CD14-positive monocyte (primary cell): ENCODE measurements at places on chromosomes 7 and 10.

DNA sequence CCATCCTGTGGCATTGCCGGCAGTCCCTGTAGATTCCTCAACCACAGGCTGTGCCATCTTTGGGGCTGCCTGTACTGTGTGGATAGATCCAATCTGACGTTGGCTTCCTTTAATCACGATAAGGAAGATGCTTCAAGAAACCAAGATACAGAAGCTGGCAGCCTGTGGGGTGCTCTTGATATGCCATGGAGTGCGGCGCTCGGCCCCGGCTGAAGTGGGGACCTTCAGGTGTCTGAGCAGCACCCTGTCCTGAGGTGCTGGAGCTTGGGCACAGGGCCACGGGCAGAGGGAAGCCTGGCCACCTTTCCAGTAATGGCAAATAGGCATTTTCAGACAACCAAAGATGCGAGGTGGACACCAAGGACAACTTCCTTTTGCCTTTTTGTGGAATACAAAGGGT lies 139.5 kb downstream of the ACTR3B start:
- no peak for DNase-seq

DNA sequence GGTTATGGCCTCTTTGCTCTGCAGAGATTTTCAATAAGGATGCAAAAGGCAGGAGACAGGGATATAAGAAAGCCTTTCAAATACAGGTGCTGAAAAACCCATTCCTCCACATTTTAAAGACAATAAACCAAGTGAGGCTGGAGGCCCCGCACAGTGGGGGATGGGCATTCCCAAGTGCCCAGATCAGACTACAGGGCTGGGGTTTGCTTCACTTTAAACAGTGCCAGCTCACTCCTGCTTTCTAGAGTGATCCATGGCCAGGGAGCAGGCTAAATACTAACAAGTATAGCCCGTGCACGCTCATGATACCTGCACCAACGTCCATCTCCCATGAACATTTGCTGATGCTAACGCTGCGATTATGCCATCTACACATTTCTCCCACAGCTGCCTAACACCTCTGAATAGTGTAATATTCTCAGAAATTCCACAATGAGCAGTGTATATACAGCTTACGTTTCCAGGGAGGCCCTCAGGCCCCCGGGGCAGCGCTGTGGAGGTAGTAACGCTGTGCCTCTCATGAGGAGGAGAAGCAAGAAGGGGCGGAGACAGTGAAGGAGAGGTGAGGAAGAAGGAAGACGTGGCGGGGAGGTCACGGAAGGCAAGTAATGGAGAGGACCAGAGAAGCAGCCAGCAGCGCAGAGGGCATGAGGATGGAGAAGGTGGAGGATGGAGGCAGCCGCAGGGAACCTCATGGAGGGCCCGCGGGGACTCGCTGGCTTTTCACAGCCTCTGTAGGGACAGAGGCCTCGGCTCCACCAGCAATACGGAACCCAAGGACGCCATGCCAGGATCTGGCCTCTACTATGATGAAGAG lies 141.7 kb downstream of the USP6NL start:
- DNase-seq = no peak

- DNase-seq = no peak
Measured at GRCh38 chr7:43139137-43139536, 26.7 kb downstream of the HECW1 start.

DNA sequence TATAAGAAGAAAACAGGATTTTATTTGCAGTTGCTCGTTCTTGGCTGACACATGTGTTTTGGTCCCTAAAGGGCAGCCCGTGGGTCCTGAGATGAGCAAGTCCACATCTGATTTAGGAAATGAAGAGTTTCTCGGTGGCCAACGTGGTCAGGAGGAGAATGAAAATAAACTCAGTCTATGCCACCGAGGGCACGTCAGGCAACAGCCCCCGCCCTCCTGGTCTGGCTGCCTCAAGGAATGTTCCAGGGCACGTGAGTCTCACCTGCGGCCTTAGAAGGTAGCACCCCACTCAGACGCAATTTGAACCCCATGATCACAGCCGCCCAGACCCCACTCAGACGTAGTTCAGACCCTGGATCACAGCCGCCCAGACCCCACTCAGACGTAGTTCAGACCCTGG lies 197.2 kb downstream of the ADARB2 start:
- no peak for DNase-seq

- DNase-seq = peak; percentile 82
Measured at GRCh38 chr10:90777621-90778020, 80.2 kb downstream of the HTR7 start.
